ENCODE measurements at places on chromosomes 1 and 21.

GRCh38 chr1:226799634-226800281, 60.7 kb upstream of the ITPKB start:
- DNase-seq, result no peak

- no peak for DNase-seq
Observed at GRCh38 chr1:76129731-76130130, 55.2 kb downstream of the ST6GALNAC3 start.

DNA sequence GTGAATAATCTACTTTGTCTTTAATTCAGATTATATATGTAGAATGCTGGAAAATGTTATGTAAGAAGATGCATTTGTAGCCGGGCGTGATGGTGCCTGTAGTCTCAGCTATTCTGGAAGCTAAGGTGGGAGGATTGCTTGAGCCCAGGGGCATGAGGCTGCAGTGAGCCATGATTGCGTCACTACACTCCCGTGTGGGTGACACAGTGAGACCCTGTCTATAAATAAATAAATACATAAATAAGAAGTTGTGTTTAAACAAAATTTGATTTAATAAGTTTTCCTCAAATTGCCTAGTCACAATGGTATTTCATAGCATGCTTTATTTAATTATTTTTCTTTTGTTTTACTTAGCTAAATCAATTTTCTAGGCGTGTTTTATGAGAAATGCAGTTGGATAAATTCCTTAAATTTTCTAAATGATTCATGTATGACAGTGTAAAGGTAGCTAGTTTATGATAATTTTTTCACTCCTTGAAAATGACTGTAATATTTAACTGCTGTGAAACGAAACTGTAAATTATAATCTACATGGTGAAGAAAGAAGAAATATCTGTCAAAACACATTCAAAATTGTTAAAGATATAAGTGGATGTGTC, 232.6 kb downstream of the SRGAP2C start:
- no peak for DNase-seq

GRCh38 chr21:32055305-32055704, 182.5 kb downstream of the HUNK start:
- DNase-seq, result no peak

GRCh38 chr1:2559509-2560298, 3.5 kb downstream of the TNFRSF14 start:
- no peak for DNase-seq

DNA sequence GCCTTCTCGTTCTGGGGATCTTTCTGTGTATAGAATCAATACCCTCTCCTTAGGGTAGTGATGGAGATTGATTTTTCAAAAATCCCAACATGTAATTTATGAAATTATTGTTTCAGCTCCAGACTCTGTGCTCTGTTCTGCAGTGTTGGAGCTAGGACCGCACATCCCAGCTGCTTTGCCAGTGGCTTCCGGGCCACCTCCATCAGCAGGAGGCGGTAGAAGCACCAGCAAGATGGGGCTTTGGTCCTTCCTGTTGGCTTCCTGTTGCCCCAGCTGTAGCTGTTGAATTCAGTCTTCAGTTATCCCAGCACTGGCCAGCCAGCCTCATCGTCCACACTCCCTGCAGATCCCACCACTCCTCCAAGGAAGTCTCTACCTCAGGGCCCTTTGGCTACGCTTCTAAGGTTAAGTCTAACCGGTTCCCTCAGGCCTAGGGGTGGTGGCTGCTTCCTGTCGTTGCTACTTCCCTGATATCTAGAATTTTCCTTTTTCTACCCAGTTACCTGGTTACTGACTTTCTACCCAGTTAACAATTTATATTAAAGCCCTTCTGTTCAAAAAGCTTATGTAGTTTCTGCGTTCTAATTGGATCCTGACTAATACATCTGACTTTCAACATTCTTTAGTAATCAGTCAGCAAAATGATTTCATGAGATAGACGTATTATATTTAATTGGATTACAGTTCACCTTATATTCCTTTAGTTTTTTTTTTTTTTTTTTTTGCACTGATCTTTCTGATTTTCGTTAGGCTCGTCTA, 24.6 kb downstream of the GALNT2 start:
- DNase-seq, result no peak

GRCh38 chr1:12460121-12460520, 157.9 kb downstream of the DHRS3 start:
- DNase-seq, result no peak

DNA sequence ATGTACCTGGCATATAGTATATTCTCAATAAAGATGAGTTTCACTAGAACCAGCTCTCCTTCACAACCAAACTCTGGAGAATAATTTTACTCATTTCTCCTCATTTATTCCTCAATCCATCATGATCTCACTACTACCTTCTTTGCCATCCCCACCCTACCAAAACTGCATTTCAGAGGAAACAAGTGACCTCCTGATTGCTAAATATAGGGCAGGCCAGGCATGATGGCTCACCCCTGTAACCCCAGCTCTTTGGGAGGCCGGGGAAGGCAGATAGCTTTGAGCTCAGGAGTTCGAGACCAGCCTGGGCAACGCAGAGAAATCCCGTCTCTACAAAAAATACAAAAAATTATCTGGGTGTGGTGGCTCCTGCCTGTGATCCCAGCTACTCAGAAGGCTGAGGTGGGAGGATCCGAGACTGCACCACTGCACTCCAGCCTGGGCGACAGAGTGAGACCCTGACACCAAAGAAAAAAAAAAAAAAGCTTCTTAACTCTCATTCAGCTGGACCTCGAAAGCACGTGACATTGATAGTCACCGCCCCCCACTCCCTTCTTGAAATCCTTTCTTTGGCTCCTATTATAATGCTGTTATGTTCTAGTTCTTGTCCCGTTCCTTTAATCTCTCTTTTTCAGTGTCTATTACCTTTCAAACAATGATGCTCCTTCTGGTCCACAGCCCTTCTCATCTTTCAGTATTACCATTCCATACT, 2.1 kb downstream of the TESK2 start:
- no peak for DNase-seq

- no peak for DNase-seq
Observed at GRCh38 chr1:241229216-241229615, 127.8 kb downstream of the RGS7 start.

DNA sequence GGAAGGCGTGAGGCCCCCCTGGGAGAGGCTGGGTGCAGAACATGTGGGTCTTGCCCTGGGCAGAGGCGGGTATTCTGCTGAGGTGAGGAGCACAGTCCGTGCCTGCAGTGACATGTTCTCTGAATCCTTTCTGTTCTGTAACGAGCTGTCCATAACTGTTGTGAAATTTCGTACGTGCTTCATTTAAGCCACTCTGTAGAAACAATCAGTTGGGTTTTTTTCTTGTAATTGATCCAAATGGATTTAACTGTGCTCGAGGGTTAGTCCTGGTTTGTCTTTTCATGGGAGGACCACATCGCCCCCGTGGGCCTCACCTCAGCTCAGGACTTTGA, 45.4 kb upstream of the DIP2A start:
- no peak for DNase-seq

DNA sequence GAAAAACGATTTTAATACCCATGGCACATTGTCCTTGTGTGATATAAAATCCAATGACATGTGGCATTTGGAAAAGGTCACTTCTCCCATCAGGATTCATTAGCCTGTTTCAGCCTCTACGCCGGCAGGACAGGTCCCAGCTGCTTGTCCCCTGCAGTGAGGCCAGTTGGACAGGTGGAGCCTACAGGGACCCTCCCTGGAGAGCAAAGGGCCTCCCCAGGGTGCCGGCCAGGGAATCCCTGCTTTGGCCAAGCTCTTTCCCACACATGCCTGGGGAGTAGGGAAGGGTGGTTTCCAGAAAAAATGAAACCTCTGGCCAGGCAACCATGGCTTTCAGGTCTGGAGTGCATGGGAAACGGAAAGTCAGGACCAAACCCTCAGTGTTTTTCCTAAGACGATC, 93.1 kb downstream of the TMEM53 start:
- DNase-seq, result no peak

DNA sequence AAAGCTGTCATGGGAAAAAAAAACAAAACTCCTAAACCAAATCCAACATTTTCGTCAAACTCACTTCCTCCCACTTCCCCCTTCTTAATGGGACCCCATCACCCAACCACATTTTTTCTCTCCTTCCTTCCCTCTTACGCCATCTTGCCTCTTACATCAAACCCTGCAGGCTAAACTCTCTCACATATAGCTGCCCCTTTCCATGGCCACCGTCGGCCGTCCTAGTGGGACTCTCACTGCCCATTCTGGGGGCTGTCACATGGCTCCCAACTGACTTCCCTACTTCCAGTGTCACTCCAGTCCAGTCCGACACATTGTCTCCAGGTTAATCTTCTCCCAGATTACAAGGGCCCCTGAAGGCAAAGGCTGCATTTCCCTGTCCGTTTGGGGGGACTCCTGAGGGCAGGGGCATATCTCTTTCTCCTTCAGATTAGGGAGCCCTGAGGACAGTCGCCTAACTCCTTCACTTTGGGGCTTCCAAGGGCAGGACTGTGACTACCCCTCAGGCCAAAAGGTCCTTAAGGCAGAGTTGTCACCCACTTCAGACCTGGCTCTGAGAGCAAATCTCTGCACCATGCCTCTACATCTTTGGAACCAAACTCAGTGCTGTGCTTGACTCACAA, 658 bp downstream of the UBXN11 start:
- DNase-seq, result no peak

DNA sequence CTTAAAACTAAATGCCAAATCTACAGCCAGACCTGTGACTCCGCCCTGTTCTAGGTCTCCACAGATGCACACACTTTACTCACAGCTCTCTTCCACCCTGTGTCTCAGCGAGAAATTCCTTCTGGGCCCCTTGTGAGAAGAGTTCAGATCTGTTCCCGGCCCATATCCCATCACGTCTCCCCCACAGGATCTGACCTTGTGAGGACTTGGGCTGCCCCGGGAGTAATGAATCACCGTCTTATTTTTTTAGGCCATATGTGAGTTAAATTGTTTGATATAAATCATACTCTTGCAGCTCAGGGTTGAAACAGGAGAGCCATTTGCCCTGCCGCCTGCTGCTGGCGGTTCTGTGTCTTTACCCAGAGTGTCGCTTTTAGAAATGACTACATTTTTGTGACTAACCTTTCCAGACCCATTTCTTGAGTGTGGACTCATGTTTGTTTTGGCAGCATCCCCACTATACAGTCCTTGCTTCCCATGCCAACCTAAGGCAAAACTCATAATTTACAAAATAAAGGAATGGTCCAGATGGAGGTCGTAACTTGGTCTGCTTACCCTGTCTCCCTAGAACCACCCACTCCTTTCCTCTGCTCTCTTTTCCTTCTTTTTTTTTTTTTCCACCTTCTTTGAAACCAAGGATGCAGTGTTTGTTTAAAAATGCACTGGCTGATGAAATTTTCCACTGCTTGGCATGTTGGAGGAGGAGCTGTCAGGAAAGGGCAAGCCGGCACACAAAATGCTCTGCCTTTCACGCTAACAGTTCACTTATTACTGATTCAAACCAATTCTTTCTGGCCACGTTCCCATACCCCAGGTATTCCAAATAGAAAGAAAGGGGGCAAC, 98.0 kb upstream of the C1orf105 start:
- no peak for DNase-seq

GRCh38 chr1:46442317-46443161, 47.1 kb upstream of the DMBX1 start:
- DNase-seq, result peak; percentile 72

DNA sequence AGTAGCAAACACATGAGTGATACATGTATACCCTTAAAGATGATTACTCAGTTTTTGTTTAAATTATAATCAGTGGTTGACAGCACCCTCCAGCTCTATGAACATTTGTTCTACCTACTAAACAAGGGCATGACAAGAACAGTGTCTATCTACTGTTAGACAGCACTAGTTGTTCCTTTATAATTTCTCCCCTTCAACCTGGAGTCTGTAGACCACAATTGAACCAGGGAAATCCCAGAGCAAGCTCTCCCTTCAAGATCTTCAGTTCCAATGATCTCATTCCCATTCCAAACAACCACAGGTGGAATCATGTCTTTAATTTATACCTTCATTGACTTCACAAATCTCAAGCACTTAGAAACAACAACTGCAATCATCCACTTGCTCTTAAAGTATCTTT, 216.1 kb downstream of the HHIPL2 start:
- no peak for DNase-seq

GRCh38 chr1:180040034-180040433, 85.4 kb downstream of the CEP350 start:
- no peak for DNase-seq

GRCh38 chr1:30777904-30778153, 20.3 kb upstream of the LAPTM5 start:
- DNase-seq, result no peak

DNA sequence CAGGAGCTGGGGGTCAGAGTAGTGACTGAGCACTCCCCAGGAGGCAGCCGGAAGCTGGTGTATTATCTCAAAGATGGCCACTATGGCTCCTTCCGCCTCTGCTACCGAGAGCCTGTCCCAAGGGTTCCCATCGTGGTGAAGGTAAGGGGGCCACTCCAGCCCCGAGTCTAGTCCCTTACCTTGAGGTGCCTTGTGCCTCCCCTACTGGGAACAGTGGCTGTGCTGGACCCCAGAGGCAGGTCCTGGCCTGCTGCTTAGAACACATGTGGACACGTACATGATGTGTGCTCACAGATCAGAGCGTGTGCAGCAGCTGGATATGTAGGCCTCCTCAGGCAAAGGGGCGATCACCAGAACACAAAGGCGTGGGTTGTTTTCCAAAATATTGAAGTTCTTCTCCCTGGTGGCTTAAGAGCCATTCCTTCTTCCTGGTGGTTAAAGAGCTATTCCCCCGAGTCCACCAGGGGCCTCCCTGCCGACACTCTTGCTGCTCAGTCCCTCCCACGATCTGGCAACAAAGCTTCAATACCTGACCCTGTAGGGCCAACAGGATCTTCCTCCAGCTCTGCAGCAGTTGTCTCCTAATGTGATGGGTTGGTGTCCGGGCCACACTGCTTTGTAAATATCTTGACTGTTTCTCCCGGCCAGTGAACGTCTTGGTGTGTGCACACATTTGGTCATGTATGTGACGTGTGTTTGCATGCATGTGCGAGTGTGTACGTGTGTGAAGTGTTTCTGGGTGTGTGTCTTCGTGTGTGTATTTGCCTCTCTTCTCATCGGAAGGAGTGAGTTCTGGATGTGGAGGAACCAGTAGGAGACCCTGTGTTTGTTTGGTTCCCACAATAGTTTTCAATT, 68.4 kb upstream of the TINAGL1 start:
- no peak for DNase-seq

DNA sequence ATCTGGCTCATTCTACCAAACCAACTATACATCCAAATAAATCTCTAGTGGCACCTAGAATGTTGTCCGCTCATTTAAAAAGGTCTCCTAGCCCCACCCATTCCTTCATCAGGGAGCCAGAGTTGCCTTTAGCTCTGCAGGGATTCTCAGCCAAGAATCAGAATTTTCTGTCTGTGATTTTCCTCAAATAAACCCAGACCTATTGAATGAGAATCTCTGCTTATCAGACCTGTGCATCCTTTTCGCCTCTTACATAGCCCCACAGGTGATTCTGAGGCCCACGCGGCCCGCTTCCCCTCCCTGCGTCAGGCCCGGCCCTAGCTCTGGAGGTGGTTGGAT, 410 bp upstream of the TDRD5 start:
- no peak for DNase-seq

- no peak for DNase-seq
Observed at GRCh38 chr1:161374373-161374772, 6.7 kb upstream of the CFAP126 start.

GRCh38 chr21:28426545-28426944, 566.1 kb downstream of the LTN1 start:
- DNase-seq, result no peak

GRCh38 chr1:37051346-37051745, 17.0 kb upstream of the GRIK3 start:
- no peak for DNase-seq

GRCh38 chr1:208524925-208525324, 280.7 kb upstream of the PLXNA2 start:
- no peak for DNase-seq

- no peak for DNase-seq
Observed at GRCh38 chr21:20999659-21000058, 1.4 kb downstream of the NCAM2 start.

Data from memory B cell (primary cell).